ENCODE measurements at places on chromosomes 7 and 10. TPM values are rescaled to one million over a fixed set of nuclear protein-coding genes. Genes with fewer than 3 reads are reported as not detected.

Gene CPN1
- polyA plus RNA-seq = not detected

Gene DIP2C
- 26.1 TPM for polyA plus RNA-seq

Gene LAMB1
- polyA plus RNA-seq = 115 TPM

Gene GCK
- 5.1 TPM for polyA plus RNA-seq

Gene GUSB
- polyA plus RNA-seq = 32.1 TPM

Gene CYP3A5
- polyA plus RNA-seq = 2.9 TPM

Gene FZD8
- polyA plus RNA-seq = 26.3 TPM

Gene FAM24B
- polyA plus RNA-seq = 4.0 TPM

Gene CRYGN
- 0.21 TPM for polyA plus RNA-seq

Gene WBP1L
- 45.0 TPM for polyA plus RNA-seq

Gene TRIM4
- polyA plus RNA-seq = 24.5 TPM

Gene AS3MT
- 11.3 TPM for polyA plus RNA-seq

Gene OPN4
- 2.4 TPM for polyA plus RNA-seq

Measured in muscle of arm (tissue), 14 donors.